Vein endothelial cell (primary cell): ENCODE measurements at places on chromosomes 4 and X. TPM values are rescaled to one million over a fixed set of nuclear protein-coding genes. Genes with fewer than 3 reads are reported as not detected.

The GAGE10 gene
- not detected in 2 replicates for total RNA-seq

The AMTN gene
- not detected in 2 replicates for total RNA-seq

The SLC25A14 gene
- 8.0 and 8.5 TPM in 2 replicates for total RNA-seq

The CT83 gene
- total RNA-seq, result not detected in 2 replicates

The F9 gene
- not detected in 2 replicates for total RNA-seq

The ABRAXAS1 gene
- total RNA-seq, result 12.0 and 13.7 TPM in 2 replicates

The ETDC gene
- not detected in 2 replicates for total RNA-seq

The XK gene
- total RNA-seq, result under 0.01 and 0.10 TPM in 2 replicates

The TGIF2LX gene
- not detected in 2 replicates for total RNA-seq

The TMPRSS11D gene
- total RNA-seq, result 0.29 TPM in 1 of 2 replicates, not detected in the other

The AADAT gene
- 0.86 and 1.6 TPM in 2 replicates for total RNA-seq

The ANXA3 gene
- 84.9 and 191 TPM in 2 replicates for total RNA-seq

The RIPPLY1 gene
- total RNA-seq, result not detected in 2 replicates

The RAB39B gene
- 0.10 TPM in 1 of 2 replicates, not detected in the other for total RNA-seq

The ESX1 gene
- total RNA-seq, result 0.29 and 0.65 TPM in 2 replicates

The WDR1 gene
- 478 and 493 TPM in 2 replicates for total RNA-seq

The UGT2B10 gene
- total RNA-seq, result not detected in 2 replicates

The TRO gene
- 2.9 and 4.5 TPM in 2 replicates for total RNA-seq

The ARHGEF38 gene
- not detected in 2 replicates for total RNA-seq

The IL9R gene
- total RNA-seq, result 0.10 TPM in 1 of 2 replicates, not detected in the other

The H2BW2 gene
- not detected in 2 replicates for total RNA-seq

The UFSP2 gene
- 24.2 and 31.5 TPM in 2 replicates for total RNA-seq

The SNX25 gene
- 24.5 and 25.6 TPM in 2 replicates for total RNA-seq

The NDNF gene
- not detected in 2 replicates for total RNA-seq

The RGN gene
- 0.33 and 0.57 TPM in 2 replicates for total RNA-seq

The RS1 gene
- not detected in 2 replicates for total RNA-seq

The BEX1 gene
- not detected in 2 replicates for total RNA-seq

The ARHGEF9 gene
- total RNA-seq, result 12.1 and 13.9 TPM in 2 replicates

The TMPRSS11F gene
- not detected in 2 replicates for total RNA-seq

The MGAT4D gene
- total RNA-seq, result not detected in 2 replicates

The ANKRD17 gene
- 71.2 and 83.6 TPM in 2 replicates for total RNA-seq

The GABRE gene
- total RNA-seq, result 28.9 and 36.3 TPM in 2 replicates

The SOX3 gene
- total RNA-seq, result not detected in 2 replicates

The MND1 gene
- total RNA-seq, result 0.98 and 2.4 TPM in 2 replicates

The C1GALT1C1 gene
- total RNA-seq, result 38.2 and 62.8 TPM in 2 replicates

The ANXA5 gene
- total RNA-seq, result 494 and 496 TPM in 2 replicates

The NALF2 gene
- total RNA-seq, result 0.10 TPM in 1 of 2 replicates, not detected in the other

The GABRB1 gene
- not detected in 2 replicates for total RNA-seq

The DDX53 gene
- not detected in 2 replicates for total RNA-seq

The IL21 gene
- total RNA-seq, result not detected in 2 replicates

The ETNPPL gene
- not detected in 2 replicates for total RNA-seq

The TIMM8A gene
- total RNA-seq, result 4.9 and 5.2 TPM in 2 replicates

The ITM2A gene
- 11.8 and 31.5 TPM in 2 replicates for total RNA-seq

The MAGEA12 gene
- not detected in 2 replicates for total RNA-seq

The STPG2 gene
- under 0.01 and 0.19 TPM in 2 replicates for total RNA-seq

The LUZP4 gene
- total RNA-seq, result not detected in 2 replicates

The PNPLA4 gene
- total RNA-seq, result 10.8 and 14.4 TPM in 2 replicates
